ENCODE measurements at places on chromosomes 12 and 14. TPM values are rescaled to one million over a fixed set of nuclear protein-coding genes. Genes with fewer than 3 reads are reported as not detected.

DNA sequence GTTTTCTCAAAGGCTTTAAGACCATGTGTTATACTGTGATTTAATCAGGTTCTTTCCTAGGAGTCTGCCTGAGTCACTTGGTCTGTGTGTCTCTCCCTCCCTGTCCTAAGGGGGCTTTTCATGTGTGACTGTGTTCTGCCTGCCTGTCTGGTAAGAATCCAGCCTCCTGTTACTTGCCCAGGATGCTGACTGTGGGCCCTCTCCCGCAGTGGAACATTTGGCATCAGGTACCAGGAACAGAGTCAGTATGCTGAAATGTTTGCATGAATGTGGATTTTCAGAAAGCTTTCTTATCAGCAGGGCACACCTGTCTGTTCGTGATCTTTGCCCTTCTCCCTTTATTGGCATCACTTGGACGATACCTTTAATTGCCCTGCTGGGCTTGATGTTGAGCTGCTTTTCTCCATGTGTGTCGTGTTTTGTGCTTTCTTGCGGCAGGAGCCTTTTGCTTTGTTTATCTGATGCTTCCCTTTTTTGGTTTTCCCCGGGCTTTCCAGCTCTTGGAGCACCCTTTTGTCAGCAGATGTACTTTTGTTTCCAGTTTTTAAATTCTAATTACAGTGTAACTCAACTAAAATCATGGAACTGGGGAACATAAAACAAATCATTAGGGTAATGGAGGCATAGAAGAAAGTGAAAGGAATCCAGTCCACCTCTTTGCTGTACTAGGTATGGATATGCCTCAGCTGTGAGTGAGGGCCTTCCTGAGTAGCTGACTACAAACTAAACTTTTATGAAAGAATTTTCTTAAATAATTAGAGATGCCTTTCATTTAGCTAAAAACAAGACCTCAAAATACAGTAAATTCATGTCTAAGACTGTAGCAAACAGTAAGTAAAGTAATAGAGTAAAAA lies 72.5 kb downstream of the TRAF3 start:
- H3K4me1 ChIP-seq = peaks cover 14% of the 10 kb centered on the region
- H3K27me3 ChIP-seq = no peaks in the 10 kb centered on the region
- DNase-seq = no peak
- no peak overlapping the region for H3K4me3 ChIP-seq
- H3K36me3 ChIP-seq = no peaks in the 10 kb centered on the region

- no peak overlapping the region for H3K27ac ChIP-seq
- no peaks in the 10 kb centered on the region for H3K27me3 ChIP-seq
- H3K4me3 ChIP-seq = no peak overlapping the region
- H3K36me3 ChIP-seq = peaks cover 85% of the 10 kb centered on the region
These were observed 156.4 kb downstream of the ESR2 start for GRCh38 chr14:64137657-64138290.

DNA sequence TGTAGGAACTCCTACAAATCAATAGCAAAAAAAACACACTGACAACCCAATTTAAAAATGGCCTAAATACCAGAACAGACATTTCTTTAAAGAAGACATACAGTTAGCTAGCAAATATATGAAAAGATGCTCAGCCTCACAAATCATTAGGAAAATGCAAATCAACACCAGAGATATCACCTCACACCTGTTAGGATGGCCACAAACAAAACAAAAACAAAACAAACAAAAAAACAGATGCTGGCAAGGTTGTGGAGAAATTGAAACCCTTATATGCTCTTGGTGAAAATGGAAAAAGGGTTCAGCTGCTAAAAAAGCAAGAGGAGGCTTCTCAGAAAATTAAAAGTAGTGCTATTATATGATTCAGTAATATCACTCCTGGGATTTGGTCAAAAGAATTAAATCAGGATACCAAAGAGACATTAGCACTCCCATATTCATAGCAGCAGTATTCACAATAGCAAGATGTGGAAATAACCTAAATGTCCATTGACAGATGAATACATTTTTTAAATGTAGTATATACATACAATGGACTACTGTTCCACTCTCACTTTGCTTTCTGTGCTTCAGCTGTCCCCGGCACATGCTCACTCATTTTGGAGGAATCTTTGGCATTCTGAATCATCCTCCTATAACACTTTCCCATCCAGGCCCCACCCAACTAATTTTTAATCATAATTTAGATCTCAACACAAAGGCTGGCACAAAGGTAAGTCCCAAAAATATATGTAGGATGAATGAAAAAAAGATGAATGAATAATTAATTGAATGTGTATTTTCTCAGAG lies 99.1 kb downstream of the SYT1 start:
- no peak overlapping the region for H3K27ac ChIP-seq
- no peak overlapping the region for H3K4me3 ChIP-seq
- no peaks in the 10 kb centered on the region for H3K36me3 ChIP-seq
- DNase-seq = no peak
- no peaks in the 10 kb centered on the region for H3K4me1 ChIP-seq
- H3K27me3 ChIP-seq = no peaks in the 10 kb centered on the region

Gene IAPP
- polyA plus RNA-seq = not detected

Gene NGB
- polyA plus RNA-seq = not detected

Measured in liver (tissue), 10 donors.